ENCODE measurements at places on chromosomes 7 and 10. TPM values are rescaled to one million over a fixed set of nuclear protein-coding genes. Genes with fewer than 3 reads are reported as not detected.

Gene KNDC1
- total RNA-seq = 3.4 TPM

Gene CC2D2B
- 2.5 TPM for total RNA-seq

Gene AFAP1L2
- total RNA-seq = 29.5 TPM

Gene GCK
- total RNA-seq = 1.7 TPM

Gene BAIAP2L1
- 17.2 TPM for total RNA-seq

All from vagina (tissue), 2 donors.